MCF 10A (cell line): ENCODE measurements at places on chromosomes 3 and 15.
A peak's percentile ranks its signal among the peaks of the same experiment; 100 is the strongest.

- no peak for DNase-seq
Observed at GRCh38 chr3:123809597-123809996, 74.5 kb downstream of the MYLK start.

- DNase-seq = peak; percentile 3
Observed at GRCh38 chr15:69848551-69849231, 249.0 kb downstream of the TLE3 start.

- DNase-seq = no peak
Observed at GRCh38 chr3:131544557-131544956, 41.8 kb upstream of the MRPL3 start.

GRCh38 chr3:107969525-107969924 is 121.3 kb downstream of the CD47 start:
- DNase-seq = no peak

DNA sequence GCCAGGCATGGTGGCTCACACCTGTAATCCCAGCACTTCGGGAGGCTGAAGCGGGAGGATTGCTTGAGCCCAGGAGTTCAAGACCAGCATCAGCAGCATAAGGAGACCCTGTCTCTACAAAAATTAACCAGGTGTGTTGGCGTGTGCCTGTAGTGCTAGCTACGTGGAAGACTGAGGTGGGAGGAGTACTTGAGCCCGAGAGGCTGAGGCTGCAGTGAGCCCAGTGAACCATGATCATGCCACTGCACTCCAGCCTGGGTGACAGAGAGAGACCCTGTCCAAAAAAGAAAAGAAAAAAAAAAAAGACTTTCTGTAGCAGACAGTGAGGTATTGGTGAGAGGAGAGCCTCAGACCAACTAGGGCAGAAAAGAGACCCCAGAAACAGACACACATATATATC is 263.8 kb downstream of the XXYLT1 start:
- no peak for DNase-seq

DNA sequence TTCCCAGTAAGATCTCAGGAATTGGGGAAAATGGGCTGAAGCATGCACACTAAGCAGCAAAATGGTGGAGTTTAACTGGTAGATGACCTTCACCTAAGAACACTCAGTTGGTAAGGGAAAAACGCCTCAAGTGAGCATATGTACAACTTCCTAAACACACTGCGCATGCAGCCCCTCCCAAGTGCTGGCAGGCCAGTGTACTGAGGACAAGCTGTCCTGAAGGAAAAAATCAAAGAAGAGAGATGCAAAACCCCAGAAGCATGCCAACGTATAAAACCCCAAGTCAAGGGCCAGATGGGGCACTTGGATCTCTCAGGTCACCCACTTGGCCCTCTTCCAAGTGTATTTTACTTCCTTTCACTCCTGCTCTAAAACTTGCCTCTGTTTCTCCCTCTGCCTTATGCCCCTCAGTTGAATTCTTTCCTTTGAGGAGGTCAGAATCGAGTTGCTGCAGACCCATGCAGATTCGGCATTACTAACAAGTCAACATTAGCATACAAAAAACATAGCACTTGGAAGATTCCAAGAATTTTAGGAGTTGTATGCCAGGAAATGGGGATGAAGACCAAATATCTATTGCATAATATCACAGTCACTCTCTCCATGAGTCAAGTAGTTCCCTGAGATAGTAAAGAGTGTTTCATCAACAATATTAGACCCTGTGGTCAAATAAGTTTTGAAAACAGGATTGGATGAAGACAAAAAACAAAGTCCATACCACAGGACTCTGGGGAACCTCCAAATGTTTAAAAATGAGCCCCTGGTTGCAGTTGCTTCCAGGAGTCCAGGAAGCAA is 10.8 kb upstream of the FYCO1 start:
- DNase-seq = peak; percentile 78

GRCh38 chr15:85154061-85154460 is 172.4 kb downstream of the PDE8A start:
- DNase-seq = no peak

- DNase-seq = no peak
Observed at GRCh38 chr15:44300572-44300971, 12.1 kb downstream of the GOLM2 start.

DNA sequence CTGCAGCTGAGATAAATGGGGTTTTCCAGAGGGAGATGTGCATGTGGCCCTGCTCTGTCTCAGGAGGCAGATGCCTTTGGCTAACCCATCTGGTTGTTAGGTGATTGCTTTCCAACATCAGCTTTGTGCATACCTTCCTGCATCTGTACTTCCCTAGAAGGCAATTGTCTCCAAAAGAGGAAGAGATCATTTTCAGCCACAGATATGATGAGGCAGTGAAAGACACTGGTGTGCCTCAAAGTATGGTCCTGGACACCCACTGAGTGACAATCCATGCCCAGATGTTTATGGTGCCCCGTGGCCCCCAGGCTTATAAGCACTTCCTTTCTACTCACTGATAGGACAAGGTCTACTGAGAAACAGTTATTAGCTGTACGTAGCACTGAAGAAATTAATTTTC is 117.5 kb upstream of the NR2F2 start:
- DNase-seq = no peak

DNA sequence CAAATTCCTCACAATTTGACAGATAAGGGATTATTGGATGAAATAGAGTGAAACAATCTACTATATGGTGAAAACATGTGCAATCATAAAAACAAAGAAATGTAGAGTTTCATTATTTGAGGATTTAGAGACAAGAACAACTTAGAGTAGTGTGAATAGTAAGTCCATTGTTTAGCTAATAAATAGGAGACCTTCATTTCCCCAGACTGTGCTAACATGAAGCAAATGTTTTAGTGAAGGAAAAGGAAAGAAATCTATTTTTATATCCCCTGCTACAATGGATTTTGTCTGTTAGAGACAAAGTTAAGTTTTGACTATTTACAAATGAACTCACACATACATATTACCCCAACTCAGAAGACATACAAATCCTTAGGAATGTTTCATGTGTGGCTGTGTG is 77.8 kb downstream of the EFL1 start:
- DNase-seq = no peak

DNA sequence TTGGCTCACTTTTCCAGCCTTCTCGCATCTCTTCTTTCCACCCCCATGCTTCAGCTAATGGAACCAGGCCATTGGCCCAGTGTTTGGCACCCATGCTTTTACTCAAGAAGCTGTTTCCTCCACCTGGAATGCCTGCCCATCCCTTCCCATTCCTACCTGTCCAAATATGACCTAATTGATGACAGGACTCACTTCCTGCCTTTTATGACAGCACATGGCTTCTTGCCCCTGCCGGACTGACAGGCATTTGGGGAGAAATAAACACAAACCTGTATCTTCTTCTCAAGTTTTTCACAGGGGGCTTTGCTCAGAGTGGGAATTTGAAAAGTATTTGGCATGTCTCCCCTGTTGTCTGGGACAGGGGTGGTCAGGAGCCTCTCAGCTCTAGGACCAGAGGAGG is 120.1 kb downstream of the ABHD5 start:
- DNase-seq = no peak

DNA sequence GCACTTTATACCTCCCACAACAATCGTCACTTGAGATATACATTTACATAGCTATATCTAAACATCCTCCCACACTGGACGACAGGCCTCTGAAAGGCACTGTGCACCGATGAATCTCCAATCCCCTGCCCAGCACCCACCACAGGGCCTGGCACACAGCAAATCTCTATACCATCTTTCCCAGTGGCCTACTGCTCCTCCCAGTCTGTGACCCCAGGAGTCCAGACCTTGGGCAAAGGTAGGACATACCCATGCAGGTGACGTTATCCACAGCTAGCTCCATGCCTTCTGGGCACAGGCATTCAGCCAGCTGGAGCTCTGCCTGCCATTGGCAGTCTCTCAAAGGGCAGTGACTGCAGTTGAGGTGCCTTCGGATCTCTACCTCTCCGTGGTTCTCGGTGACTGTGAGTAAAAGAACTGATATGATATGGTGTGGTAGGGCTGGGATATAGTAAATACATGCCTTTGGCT is 5.8 kb downstream of the LTK start:
- DNase-seq = peak; percentile 89

DNA sequence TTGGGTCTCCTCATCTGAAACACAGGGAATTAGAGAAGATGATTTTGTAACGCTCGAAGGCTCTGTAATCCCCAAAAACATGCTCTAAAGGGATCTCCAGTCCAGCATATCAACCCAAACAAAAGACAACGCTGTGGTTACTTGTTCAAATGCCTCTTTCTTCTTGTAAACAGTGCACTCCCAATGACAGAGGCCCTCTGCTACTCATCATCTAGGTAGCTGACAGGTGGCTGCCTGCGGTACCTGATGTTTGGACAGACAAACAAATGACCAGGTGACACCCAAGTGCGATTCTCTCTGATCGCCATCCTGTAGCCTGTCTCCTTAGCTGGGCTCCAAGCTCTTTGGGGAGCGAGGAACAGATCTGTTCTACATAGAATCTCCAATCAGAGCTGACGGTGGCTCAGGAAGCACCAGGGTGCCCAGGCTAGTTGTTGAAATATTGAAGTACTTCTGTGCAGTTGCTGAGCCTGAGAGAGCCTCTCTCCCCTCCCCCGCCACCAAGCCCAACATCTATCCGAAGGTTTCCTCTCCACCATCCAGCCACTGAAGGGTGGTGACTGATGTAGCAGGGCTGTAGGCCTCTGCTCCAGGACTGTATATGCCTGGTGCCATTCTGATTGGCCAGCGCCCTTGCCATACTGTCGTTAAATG is 238.7 kb downstream of the XXYLT1 start:
- DNase-seq = no peak

DNA sequence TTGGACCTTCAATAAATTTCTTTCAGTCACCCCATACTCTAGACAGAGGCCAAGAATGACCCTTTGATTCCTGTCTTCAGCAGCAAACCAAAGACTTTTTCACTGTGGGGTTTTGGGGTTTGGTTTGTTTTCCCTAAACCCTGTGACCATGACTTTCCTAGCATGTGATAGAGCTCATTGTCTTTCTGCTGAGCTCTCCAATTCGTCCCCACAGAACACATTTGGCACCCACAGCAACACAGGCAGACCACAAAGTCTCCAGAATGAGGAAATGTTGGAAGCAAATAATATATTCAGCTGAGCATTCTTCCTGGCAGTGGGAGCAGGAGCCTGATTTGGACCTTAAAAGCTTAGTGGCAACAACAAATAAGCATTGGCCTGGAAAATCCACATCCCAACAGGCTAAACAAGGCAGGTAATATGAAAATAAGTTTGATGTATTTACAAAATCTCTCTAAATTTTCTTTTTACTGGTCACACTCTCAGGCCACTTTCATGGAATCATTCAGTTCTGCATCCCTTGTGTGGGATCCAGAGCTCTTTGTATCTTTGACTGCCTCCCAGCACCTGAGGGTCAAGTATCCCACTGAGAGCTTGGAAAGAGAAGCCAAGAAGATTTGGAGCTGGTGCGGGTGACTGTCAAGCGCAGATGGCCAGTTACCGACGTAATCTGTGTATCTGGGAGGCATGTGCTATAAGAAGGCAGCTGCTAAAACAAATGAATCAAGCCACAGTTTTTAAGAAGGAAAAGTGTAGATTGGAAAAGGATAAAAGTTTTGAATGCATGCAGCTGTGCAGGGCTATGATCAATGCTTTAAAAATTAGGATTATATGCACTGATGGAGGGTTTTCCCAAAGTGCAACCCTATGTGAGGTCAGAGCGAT is 36.5 kb upstream of the CPB1 start:
- DNase-seq = no peak
